ENCODE measurements at places on chromosomes 2 and 18. TPM values are rescaled to one million over a fixed set of nuclear protein-coding genes. Genes with fewer than 3 reads are reported as not detected.
A peak's percentile ranks its signal among the peaks of the same experiment; 100 is the strongest.

Gene CCDC102B
- total RNA-seq = 12.9 TPM

DNA sequence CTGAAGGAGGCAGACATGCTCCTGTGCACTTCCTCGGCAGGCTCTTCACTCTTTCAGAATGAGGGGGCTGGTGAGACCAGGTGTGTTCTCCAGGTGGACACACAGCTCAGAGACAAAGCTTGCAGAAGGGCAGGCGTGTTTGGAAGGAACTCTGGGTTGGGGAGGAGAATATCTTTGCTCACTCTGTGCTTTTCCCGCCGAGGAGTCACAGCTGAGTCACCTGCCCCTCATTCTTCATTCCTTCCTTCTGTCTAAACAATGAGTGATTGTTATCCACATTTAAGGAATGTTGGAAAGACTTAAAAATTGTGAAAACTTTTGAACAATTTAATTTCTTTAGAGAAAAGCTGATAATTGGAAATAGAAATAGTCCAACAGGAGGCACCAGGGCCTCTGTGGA lies 126.3 kb upstream of the TPO start:
- no peak for DNase-seq

- no peak for DNase-seq
These were observed 84.7 kb downstream of the BCL2 start for GRCh38 chr18:63234841-63235240.

Gene PTPRN
- total RNA-seq = 1.9 TPM

DNA sequence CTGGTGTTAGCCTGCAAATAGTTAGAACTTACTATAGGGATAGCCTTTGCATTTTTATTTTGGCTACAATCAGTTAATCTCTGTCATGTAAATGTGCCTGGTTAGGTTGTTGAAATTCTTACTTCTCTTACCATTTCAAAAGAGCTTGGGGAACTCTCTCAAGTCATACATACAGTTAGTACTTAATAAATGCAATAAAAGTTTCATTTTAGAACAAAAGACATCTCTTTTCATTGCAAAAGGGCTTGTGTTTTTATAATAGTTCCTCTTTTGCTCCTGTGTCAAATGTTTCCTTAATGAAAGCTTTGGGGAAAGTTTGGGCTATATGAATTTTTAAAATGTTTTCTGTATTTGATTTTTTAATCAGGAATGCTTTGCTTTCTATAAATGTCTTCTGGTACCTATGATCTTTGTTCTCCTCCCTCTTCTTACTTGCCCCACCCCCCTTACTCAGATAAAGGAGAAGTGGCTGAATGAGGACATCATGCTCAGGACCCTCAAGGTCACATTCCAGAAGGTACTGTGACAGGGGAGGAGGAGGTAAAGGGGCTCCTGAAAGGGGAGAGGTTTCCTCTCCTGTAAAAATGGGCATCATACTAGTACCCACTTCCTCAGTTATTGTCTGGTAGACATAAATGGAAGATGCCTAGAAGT lies 13.6 kb downstream of the PTPN18 start:
- DNase-seq = no peak

GRCh38 chr2:47272031-47272864 lies 117.1 kb upstream of the STPG4 start:
- peak; percentile 76 for DNase-seq
